Dermis blood vessel endothelial cell (primary cell): ENCODE measurements at places on chromosomes 7 and 10. TPM values are rescaled to one million over a fixed set of nuclear protein-coding genes. Genes with fewer than 3 reads are reported as not detected.

Gene NDUFA5
- 34.0 and 39.1 TPM in 2 replicates for total RNA-seq

GRCh38 chr10:124125305-124126116 lies 32.1 kb upstream of the CHST15 start:
- DNase-seq, result peak; percentile 45

DNA sequence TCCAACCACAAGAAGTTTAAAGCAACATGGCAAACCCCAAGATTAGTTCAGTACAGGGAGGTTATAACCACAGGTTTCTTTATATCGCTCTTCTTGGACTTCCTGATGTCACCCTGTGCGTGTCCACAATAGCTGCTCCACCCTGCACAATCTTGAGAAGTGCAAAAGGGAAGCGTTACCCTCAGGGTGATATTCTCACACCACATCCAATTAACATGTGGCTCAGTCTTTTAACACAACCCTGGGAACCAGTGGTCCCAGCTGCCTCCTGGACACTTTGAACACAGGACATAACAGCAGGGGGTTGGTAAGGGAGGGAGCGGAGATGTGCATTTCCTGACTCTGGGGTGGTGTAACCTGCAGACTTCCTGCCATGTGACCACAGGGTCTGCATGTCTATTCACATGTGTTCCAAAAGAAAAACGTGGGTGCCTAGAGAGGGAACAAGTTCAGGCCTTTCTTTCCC lies 64.6 kb downstream of the GSAP start:
- peak; percentile 72 for DNase-seq

GRCh38 chr10:70892631-70893030 lies 4.3 kb upstream of the PCBD1 start:
- no peak for DNase-seq

GRCh38 chr7:157009778-157010587 lies 480 bp downstream of the MNX1 start:
- no peak for DNase-seq

DNA sequence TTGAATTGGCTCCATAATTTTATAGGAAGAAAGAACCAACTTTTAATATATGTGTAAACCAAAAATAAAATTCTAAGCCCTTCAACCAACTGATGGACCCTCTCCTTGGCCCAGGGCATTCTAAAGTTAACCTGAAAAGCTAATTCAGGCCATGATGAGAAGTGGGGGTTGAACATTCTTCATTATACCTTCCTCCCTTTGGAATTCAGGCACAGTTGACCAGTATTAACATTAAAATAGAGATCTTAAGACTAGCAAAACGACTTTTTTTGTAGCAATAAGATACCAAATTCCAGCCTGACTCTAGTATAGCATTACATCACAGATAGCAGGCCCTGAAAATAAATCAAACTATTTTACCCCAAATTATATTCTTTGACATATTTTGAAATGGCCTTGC lies 173.2 kb downstream of the PLPP4 start:
- no peak for DNase-seq

Gene PCLO
- total RNA-seq, result 3.7 and 5.7 TPM in 2 replicates

Gene ACSL5
- 64.2 and 66.1 TPM in 2 replicates for total RNA-seq

Gene PLXNA4
- total RNA-seq, result 1.5 and 14.9 TPM in 2 replicates

Gene FMC1
- 6.3 and 9.7 TPM in 2 replicates for total RNA-seq

- no peak for DNase-seq
Measured at GRCh38 chr7:102069931-102070629, 216.6 kb upstream of the SH2B2 start.

GRCh38 chr7:112346381-112347060 lies 103.7 kb upstream of the IFRD1 start:
- no peak for DNase-seq

- DNase-seq, result peak; percentile 40
Measured at GRCh38 chr7:100372256-100372655, 1.0 kb upstream of the PILRA start.

Gene OR2A5
- total RNA-seq, result not detected in 2 replicates

GRCh38 chr7:7662527-7662926 lies 22.0 kb downstream of the UMAD1 start:
- peak; percentile 31 for DNase-seq

GRCh38 chr10:116371737-116372136 lies 47.5 kb downstream of the CCDC172 start:
- no peak for DNase-seq

GRCh38 chr7:42932811-42933591 lies 825 bp downstream of the MRPL32 start:
- DNase-seq, result peak; percentile 54

Gene TET1
- 1.2 TPM in 2 replicates for total RNA-seq

Gene CYP2E1
- total RNA-seq, result 0.17 and 0.23 TPM in 2 replicates

DNA sequence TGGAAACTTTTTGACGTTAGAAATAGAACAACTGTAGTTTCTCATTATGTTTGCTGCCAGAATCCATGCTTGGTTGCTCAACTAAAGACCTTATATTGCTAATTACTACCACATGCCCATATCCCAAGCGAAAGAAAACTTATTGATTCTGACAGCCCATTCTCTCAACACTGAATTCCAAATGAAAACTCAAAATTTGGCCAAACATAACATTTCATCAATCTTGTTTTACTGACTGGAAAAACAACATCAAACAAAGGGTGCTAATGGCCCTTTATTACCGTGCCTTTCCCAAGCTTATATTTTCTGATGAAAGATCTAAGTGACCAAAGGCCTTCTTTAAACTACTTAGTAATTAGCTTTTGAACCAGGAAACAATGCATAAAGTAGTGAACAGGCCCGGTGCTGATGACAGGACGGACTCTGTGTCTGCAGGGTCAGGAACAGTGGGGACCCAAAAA lies 531.8 kb downstream of the KCNMA1 start:
- DNase-seq, result no peak

- DNase-seq, result no peak
Measured at GRCh38 chr10:94614558-94614957, 69.0 kb downstream of the HELLS start.

Gene PLEKHS1
- total RNA-seq, result not detected in 2 replicates

Gene ANKMY2
- 14.6 and 16.3 TPM in 2 replicates for total RNA-seq

Gene GSTO2
- 0.51 and 0.85 TPM in 2 replicates for total RNA-seq

GRCh38 chr10:11830836-11831519 lies 7.8 kb downstream of the PROSER2 start:
- DNase-seq, result no peak

DNA sequence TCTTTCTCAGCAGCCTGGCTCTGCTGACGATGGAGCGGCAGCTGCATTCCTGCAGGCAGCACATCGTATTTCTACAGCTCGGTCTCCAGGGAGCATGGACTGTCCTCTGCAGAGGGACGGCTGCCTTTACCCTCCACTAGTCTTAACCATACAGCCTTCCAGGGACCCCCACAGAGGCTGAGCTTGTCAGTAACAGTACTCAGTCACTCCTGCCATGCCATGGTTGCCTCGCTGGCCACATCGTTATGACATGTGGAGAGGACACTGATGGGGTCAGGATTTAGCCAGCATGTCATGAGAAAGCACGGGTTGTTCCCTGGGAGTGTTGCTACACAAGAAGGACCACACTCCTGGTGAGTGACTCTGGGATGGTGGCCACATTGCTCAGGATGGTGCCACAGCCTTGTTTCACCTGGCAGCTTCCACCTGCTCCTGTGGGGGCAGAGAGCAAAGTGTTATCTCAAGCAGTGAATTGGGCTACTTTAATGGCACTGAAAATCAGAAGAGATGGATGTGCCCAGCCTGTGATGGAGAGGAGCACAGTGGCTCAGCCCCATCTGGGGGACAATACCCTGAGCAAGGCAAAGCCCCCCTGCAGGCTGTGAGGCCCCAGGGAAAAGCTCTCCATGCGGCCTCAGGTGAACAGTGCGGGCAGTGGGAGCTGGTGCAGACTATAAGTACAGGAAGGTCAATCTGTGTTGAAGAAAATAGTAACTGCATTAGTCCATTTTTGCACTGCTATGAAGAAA lies 443.9 kb downstream of the TCERG1L start:
- DNase-seq, result no peak

Gene SP8
- total RNA-seq, result not detected in 2 replicates

GRCh38 chr10:84511709-84512285 lies 183.4 kb downstream of the CCSER2 start:
- no peak for DNase-seq

DNA sequence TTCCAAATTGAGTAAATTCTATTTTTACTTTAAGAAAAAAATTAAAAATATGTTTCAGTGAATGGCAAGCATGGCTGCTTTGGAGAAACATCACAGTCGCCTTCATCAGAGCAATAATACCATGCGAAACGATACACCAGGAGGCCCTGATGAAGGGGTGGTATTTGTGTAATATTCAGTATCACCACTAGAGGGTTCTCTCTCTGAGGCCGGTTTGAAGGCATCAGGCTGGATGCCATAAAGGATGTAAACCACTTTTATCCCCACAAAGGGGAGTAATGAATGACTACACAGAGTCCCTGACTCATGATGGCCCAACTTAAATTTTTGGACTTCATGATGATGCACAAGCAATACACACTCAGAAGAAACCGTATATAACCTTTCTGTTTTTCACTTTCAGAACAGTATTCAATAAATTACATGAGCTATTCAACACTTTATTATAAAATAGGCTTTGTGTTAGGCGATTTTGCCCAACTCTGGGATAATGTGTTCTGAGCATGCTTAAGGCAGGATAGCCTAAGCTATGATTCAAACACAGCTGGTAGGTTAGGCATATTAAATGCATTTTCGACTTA lies 95.5 kb downstream of the PPP1R17 start:
- DNase-seq, result peak; percentile 80

DNA sequence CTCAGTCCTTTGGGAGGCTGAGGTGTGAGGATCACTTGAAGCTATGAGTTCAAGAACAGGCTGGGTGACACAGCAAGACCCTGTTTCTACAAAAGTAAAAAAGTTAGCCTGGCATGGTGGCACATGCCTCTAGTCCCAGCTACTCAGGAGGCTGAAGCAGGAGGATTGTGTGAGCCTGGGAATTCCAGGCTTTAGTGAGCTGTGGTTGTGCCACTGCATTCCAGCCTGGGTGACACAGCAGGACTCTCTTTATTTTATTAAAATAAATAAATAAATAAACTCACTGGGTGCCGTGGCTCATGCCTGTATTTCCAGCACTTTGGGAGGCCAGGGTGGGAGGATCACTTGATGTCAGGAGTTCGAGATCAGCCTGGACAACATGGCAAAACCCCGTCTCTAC lies 607.9 kb downstream of the CALN1 start:
- no peak for DNase-seq

DNA sequence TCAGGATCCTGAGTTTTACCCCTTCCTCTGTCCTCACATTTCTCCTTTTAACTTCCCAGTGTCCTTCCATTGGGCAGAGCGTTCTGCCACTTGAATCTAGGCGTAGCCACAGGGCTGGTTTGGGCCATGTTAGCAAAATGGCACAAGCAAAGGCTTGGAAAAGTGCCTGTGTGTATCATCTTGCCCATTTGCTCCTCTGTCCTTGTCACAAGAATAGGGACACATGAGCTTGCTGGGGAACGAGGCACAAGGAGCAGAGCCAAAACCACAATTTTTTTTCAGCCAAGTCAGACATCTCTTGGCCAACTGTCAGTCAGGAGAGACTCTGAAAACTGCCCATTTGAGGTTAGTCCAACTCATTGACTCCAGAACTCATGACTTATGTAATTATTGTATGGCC lies 285.2 kb downstream of the ZNF248 start:
- DNase-seq, result no peak

Gene ADCY1
- total RNA-seq, result 0.17 and 0.93 TPM in 2 replicates

DNA sequence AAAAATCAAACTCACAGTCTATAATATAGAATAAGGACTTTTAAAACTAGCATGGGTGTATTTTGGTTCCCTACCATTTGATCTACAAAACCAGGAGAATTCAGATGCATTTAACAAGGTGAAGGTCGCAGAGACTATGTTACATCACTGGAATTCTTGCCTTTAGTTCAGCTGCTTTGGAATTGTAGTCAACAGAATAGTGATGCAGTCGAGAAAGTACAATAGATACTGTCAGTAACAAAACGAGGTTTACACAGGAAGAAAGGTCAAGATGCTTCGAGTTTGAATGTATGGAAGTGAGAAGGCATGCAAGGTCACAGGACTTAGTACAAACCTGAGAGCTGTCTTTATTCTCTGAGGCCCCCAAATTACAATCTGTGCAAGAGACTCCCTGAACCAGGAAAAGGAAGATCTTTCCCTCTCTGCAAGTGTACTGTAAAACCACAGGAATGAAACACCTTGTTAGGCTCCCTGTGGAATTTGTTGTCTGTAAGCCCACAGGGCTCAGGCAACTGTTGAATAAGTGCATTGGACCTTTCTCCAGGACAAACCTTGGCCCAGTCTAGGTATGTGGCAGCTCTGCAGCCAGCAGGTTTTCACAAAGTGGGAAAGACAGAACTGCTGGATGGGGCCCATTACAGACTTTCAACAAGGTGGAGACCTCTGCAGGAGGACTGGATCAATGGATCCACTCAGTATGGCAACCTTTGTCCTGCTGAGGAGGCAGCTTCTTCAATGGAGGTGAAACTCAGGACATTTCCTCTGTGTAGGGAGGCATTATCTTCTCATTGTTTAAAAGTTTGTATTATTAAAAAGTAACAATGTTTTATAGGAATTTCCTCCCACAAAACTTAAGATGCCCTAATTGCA lies 101.1 kb upstream of the GSDME start:
- no peak for DNase-seq

- DNase-seq, result peak; percentile 97
Measured at GRCh38 chr7:128833148-128833945, 3.1 kb downstream of the FLNC start.

DNA sequence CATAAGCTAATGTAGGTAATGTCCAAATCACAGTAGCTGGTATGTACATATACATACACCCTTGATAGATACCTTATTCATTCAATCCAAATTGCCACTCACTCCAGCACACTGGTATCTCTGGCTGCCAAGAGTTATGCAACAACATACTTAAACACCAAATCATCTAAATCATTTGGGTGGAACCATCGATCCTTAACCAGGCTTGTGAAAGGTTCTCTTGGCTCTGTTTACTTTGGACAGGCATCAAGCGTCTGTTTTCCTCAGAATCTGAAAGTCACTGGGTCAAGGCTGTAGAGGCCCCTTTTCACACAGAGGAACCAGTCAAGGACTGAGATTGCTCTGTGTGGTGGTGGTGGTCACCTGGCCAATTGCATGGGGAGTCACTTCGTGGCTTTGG lies 24.6 kb downstream of the JAZF1 start:
- no peak for DNase-seq

- DNase-seq, result no peak
Measured at GRCh38 chr7:157700231-157701005, 363.6 kb downstream of the DNAJB6 start.

GRCh38 chr7:140042386-140042670 lies 20.4 kb downstream of the PARP12 start:
- DNase-seq, result peak; percentile 58

Gene SLC29A4
- total RNA-seq, result 1.0 and 2.7 TPM in 2 replicates

DNA sequence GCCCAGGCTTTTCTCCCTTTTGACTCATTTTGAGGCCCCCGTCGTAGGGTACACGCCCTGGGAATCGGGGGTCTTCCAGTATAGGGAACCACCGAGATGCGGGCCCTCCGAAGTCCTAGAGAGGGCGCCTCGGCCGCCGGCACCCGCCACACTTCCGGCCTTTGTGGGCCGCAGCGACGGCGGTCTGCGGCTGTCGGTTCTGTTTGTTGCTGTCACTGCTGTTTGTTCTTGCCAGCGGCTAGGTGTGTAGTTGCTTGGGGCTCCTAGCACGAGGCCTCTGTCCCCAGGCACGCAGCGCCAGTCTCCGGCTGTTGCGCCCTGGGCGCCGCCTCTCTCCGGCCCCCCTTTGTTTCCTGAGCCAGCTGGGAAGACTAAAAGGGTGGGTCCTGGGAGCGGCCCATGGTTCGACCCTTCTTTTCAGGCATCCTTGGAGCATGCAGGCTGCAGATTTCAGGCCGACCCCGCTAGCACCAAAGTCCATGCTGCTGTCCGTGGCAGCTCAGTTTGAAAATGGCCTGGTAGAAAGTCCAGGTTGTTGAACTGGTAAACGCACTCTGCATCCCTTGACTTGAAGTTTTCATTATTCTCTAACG lies 17.8 kb upstream of the ZKSCAN1 start:
- peak; percentile 68 for DNase-seq
